ENCODE measurements at places on chromosomes 11 and 22.
A peak's percentile ranks its signal among the peaks of the same experiment; 100 is the strongest.

DNA sequence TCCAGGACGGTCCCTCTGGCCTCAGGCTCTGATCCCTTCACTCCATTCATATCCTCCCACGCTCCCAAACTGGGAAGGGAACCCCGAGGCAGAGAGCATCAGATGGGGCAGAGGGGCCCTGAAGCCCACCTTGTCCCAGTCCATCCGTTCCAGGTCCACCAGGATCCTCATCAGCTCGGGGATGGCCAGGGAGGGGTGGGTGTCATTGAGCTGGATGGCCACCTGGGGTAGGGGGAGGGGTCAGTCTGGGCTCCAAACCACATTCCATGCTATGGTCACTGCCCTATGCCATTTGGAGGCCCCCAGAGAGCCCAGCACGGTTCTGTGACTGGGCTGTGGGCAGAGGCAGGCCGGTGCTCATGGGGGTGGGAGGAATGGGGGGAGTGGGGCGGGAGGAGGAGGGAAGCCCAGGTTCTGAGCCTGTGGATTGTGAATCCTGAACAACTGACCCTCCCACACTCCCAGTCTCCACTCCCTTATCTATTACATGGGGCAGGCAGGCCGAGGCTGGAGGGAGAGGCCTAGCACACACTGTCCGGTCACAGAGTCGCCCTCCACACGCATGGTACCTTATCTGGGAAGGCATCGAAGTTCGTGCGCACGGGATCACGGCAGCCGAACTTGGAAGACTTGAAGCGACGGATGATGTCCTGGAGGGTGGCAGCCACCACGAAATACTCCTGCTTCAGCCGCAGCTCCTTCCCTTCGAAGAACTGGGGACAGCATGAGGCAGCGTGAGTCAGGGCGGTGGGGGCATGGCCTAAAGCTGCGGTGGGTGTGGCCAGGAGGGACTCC lies 5.5 kb downstream of the PYGM start:
- no peak for DNase-seq

DNA sequence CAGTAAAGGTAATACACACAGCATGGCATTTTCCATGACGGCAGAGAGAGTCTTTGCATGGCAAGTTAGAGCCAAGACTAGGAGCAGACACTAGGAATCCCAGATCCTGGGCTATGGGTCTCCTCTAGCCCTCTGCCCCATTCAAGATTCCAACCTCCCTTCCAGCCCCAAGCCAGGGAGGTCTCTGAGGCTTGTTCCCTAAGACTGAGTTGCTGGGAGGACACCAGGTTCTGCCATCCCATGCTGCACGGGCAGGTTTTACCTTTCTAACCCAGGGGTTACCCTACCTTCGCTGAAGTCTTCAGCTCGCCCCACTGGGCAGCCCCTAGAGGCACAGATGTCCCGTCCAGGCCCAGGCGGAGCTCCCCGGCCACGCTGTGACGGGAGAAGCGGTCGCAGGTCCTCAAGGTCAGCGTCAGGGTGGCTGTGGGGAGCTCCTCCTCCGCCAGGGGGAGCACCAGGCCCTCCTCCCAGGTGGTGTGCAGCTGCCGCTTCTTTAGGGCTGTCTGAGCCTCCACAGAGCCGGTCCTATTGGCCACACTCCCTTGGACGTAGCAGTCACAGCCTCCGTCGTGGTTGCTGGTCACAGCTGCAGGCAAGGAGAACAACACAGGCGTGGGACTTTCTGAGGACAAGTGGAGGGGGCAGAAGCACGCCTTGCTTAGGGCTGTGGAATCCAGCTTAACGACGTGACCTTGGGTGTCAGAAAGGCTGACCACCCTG lies 33.8 kb downstream of the SYT13 start:
- DNase-seq, result no peak

DNA sequence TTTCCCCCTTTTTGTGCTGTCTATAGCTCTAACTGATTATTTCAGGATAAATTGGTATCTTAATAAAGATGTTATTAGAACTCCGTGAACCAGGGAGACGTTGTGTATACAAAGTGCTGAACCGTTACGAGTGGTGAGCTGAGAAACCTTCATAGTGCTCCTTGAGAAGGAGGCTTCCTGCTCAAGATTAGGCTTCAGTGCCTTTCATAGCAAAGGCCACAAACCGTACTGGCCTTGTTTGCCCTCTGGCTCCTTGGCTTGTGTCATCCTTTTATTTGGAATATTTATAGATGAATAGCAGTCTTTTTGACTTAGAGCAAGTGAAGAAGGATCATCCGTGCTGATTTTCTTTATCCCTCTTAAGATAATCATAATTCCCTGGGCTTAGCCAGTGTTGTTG lies 16.3 kb downstream of the EIF3L start:
- no peak for DNase-seq

DNA sequence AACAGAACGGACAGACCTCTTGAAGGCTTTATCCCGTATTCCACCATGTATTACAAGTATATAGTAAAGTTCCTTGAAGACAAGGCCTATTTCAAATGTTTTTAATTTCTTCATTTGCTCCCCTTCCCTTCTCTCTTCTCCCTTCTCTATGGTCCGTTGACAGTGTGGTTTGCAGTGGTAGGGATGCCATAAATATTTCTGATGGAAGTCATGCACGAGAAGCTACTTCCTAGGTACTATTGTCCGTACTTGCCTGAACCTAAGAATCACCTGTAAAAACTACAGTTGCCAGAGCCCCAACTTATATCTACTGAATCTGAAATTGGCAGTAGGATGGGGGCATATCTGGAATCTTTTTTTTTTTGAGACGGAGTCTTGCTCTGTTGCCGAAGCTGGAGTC lies 2.8 kb downstream of the PISD start:
- DNase-seq, result no peak

GRCh38 chr11:83793310-83793709 lies 507.1 kb upstream of the CCDC90B start:
- DNase-seq, result no peak

- no peak for DNase-seq
Measured at GRCh38 chr11:33703788-33704187, 3.2 kb upstream of the C11orf91 start.

DNA sequence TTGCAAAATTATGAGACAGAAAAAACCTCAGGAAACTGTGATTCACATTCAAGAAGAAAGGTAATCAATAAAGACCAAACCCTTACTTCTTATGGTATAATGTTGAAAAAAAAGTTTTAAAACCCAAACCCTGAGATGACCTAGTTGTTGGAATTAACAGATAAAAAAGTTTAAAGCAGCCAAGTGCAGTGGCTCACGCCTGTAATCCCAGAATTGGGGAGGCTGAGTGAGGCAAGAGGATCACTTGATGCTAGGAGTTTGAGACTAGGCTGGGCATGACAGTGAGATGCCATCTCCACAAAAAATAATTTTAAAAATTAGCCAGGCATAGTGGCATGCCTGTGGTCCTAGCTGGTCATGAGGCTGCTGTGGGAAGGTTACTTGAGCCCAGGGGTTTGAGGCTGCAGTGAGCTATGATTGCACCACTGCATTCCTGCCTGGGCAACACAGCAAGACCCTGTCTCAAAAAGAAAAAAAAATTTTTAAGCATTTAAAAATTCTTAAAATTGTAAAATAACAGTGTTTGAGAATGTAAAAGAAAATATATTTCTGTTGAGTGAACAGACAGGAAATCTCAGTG lies 85.1 kb downstream of the EFCAB6 start:
- no peak for DNase-seq

DNA sequence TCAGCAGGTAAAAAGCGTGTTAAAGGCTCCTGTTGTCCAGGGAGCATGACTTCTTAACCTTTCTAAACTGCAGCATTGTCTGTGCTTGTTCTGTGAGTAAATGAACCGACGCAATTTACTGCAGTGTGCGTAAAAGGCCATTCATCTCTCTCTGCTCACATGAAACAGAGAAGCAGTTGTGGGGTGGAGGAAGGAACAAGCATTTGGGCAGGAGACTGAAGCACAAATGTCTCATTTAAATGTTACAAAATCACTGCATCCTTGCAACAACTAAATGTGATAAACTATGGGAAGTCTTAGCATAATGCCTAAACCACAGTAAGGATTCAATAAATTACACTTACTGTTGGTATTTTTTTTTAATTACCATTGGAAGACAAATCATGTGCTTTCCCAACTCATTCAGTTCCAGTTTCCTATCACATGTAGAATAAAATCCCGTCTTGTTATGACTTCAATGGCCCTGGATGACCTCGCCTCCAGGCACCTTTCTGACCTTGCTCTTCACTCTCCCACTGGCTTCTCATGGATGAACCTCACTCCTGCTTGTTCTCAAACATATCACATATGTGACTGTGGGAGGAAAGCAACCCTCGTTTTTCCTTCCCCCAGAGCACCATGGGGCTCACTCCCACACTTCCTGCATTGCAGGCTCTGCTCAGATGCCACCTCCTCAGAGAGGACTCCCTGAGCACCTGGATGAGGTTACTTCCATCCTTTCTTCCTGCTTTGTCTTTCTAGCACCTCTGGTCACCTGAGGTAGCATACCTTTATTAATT lies 21.6 kb upstream of the RFPL2 start:
- DNase-seq, result no peak

- no peak for DNase-seq
Measured at GRCh38 chr22:28146401-28147314, 227.6 kb upstream of the PITPNB start.

GRCh38 chr22:42601879-42602465 lies 12.7 kb downstream of the POLDIP3 start:
- DNase-seq, result no peak

DNA sequence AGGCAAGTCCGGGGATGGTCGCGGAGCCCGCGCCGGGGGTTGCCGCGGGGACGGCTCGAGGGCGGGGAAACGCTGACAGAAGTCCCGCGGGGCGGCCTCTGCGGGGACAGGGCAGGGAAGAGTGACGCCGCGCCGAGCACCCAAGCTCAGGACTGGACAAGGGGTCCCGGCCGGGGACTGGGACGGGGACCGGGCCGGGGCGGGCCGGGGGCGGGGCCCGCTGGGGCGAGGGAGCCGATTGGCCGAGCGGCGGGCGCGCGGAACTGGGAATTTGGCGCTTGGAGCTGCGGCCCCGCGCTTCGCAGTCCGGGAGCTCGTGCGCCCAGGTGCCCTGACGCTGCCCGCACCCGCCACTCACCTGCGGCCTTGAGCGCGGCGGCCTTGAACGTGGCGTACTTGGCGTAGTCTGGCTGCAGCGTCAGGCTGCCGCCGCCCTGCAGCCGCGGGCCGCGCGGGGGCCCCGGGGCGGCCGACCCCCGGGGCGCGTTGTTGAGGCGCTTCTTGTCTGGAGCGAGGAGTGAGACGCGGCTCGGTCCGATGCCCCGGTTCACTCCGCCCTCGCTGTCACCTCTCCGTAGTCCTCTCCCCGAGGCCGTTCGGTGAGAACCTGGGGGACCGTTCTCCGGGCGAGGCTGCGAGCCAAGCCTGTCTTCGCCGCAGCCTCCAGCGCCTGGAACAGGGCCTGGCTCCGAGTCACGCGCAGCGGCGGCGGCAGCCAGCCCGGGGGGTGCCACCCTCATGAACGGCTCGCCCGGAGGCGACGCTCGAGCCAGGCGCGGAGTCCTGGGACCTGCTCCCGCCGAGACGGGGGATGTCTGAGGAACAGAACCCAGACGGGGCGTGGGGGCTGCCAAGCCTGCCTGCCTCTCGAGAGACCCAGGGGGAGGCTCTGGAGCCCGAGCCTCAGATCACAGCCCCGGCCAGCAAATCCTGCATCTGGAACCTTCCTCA lies 4.5 kb downstream of the SHISA8 start:
- peak; percentile 27 for DNase-seq

DNA sequence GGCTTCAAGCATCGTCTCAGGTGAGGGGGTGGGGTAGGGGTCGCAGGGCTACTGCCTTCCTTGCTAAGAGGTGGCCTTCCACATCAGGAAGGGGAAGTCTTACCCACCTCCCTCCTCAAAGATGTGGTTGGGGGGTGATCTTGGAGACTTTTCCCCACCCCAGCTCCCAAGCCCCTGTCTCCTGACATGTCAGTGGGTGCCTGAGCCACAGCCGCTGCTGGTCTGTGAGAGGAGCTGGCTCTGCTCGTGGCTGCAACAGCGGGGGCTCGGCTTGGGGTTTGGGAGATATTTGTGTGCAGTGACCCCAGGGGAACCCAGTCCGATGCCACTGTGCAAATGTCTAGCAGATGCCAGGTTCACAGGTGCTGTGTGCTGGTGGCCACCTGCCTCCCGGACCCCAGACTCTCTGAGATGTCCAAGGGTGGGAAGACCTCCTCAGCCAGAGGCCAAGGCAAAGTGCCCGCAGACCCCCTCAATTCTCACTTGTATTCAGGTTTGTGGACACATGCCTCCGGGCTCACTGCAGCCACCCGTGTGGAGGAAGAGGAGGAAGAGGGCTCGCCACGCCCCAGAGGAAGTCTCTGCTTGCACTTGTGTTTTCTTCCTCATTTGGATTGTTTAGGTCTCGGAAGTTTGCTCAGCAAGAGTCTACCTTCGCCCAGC lies 1.9 kb downstream of the KCNQ1 start:
- DNase-seq, result no peak

- DNase-seq, result peak; percentile 51
Measured at GRCh38 chr22:21632237-21632895, at the start of gene CCDC116. TSS of gene CCDC116 (plus strand) at chr22:21632760. CDS start at chr22:21633182, 422 bp downstream.

GRCh38 chr22:42287174-42287890 lies 16.9 kb upstream of the TCF20 start:
- no peak for DNase-seq

DNA sequence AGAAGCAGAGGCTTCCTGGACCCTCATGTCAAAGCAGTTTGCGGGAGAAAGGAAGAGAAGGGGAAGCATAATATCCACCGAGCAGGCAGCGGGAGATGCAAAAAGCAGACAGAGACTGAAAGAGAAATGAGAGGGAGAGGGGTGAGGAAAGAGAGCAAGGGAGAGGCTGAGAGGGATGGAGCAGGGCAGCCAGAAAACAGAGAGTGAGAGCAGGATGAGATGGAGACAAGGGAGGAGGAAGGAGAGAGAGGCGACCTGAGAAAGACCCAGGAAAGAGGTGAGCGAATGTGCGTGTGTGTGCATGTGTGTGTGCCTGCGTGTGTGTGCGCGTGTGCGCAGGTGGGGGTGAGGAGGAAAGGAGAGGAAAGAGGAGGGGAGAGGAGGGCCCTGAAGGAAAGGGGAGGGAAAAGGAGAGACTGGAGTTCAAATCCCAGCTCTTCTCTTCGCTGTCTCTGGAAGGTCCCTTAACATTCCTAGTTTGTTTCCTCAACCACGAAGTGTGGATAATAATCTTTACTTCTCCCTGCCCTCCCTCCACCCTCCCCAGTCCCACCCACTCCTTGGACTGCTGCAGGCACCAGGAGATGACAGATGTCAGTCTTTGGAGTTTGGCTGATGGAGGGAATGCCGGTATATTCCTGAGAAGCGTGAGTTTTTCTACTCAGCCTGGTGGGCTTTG lies 67.9 kb downstream of the ISX start:
- DNase-seq, result no peak
